Caco-2 (cell line): ENCODE measurements at places on chromosomes 3 and 15.

DNA sequence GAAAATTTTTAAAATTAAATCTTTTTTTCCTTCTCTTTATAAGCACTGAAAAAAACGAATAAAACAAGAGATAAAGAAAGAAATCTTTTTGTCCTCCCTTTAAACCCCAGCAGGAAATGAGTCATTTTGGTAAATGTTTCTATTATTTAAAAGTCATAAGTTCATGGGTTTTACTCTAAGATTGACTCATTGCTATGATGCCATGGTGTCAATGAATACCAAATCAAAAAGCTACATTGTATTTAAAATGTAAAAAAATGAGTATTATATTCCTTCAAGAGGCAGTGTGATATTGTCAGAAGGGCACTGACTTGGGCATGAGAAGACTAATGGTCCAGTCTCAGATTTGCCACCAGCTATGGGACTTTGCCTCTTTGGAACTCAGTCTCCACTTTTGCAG, 303.4 kb upstream of the DNAJC19 start:
- no peak for DNase-seq

GRCh38 chr15:66761726-66762595, 59.9 kb downstream of the SMAD6 start:
- DNase-seq: no peak

DNA sequence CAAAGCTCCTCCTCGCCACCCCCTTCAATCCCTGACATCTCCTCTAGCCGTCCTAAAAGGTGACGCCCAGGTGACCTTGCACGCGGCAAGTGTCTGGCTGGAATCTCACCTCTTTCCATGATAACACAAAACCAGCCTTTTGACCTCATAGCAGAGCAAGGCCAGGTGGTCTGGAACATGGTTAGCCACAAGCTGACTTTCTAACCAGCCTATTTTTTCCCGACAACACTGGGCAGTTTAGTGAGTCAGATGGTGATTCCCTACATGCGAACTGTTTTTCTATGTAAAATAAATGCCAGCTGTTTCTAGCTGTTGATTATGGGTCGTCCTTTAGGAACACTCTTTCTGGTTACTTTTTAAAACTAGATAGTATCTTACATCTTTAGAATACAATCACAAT, 243.0 kb downstream of the CD47 start:
- no peak for DNase-seq

GRCh38 chr3:120182613-120183511, 88.6 kb upstream of the GSK3B start:
- DNase-seq: no peak
